ENCODE measurements at places on chromosomes 5 and 9.

DNA sequence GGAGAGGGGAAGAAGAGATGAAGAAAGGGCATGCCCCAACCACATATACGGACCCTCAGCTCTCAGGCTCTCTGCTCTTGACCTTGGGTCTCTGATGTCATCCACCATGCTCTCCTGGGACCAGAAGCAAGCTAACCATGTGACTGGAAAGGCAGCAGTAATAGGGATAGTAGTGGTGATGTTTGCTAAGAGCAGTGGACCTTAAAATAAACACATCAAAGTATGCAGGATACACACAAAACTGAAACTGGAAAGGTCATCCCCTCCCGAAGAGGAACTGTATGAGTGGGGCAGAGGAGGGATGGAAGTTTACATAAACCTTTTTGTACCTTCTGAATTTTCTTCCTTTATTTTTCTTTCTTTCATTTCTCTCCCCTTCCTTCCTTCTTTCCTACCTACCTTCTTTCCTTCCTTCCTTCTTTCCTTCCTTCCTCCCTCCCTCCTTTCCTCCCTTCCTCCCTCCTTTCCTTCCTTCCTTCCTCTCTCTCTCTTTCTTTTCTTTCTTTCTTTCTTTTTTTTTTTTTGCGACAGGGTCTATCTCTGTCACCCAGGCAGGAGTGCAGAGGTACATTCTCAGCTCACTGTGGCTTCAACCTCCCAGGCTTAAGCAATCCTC lies 8.1 kb upstream of the PTPN3 start:
- DNase-seq, result no peak

DNA sequence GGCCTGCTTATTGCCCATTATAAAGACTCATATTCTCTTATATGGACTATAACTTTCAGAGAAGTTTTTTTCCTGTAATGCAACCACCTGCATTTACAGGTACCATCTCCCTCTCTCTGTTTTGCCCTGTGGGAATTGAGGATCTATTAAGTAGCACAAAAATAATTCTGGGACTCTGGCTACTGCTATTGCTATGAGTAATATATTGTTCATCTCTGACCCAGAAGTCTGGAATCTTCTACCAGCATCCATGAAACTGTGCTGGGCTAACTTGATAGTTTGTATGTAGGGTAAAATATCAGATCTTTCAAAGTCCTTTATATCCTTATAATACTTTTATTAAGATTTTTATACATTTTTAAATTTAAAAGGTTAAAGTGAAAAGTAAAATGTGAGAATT lies 607.2 kb downstream of the EFNA5 start:
- DNase-seq, result no peak

DNA sequence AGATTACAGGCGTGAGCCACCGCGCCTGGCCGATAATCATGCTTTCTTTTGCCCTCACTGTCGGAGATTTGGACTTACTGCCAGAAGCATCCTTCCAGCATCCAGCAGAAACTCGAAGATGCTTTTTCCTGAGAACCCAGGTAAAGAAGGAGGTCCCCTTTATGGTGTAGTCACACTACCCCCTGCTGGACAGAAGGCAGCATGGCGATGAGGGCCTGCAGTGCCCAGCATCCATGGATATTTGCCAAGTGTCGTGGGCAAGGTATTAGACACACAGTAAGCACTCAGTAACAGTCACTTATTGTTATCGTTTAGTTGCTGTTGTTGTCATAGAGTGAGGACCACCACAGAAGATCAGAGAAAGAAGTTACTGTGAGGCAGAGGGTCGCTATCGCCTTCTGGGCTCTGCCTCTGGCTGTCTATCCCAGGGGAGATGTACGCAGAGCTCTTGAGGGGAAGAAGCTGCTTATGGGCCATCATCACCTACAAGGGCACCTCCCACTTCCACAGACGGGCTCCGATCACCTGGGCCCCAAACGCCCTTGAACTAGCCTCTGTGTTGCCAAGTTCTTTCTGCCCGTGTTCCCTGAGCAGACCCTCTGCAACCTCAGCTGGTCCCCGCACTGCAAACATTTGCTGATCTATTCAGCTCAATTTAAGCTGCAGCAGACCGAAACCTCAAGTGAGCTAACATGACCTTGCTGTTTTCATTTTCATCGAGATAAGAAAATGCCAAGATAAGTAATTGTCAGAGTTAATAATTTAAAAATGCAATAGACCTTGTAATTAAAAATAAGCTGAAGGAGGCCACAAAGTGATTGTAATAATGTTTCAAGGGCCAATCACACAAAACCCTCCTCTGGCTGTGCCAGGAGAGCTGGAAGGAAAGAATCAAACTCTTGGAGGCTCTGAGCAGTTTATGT lies 23.9 kb downstream of the C5orf15 start:
- peak; percentile 44 for DNase-seq

- no peak for DNase-seq
Measured at GRCh38 chr5:66080664-66081063, 63.4 kb upstream of the SREK1 start.

GRCh38 chr5:110916381-110917049 lies 155.0 kb upstream of the TSLP start:
- no peak for DNase-seq

GRCh38 chr5:116751684-116752083 lies 177.1 kb upstream of the SEMA6A start:
- no peak for DNase-seq

- DNase-seq, result no peak
Measured at GRCh38 chr9:15578714-15579113, 25.9 kb downstream of the CCDC171 start.

DNA sequence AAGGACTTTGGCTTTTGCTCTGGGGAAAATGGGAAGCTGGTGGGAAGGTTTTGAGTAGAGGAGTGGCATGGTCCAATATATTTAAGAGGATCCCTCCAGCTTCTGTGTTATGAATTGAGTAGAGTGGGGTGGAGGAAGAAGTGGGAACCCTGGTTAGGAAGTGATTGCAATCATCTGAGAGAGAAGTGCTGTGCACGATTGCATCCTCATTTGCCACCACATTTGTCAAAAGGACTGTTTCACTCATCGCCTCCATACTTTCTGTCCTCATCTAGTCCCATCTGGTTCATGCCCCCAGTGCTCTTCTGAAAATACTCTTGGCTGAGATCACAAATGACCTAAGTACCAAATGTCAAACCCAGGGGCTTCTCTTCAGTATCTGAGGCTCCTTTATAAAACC lies 192.1 kb downstream of the RAB3C start:
- DNase-seq, result no peak

DNA sequence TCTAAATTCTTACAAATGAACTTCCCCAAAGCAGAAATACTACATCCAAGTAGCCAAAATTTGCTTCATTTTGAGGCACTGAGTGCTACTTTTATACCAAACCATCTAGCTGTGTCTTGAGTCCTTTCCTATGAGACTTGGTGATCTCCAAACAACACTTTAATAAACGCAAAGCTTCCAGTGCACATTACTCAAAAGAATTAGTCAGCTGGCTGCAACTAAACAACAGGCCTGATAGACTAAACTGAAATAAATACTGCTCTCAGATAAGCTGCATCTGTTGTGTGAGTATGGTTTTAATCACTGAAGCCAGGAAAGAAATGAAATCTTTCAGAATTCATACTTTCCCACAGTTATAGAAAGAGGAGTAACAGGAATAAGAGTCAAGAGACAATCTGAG lies 80.3 kb downstream of the VCAN start:
- DNase-seq, result no peak

GRCh38 chr5:66989286-66989685 lies 207.3 kb downstream of the CD180 start:
- DNase-seq, result no peak

- DNase-seq, result no peak
Measured at GRCh38 chr5:29702875-29703274, 1490.6 kb upstream of the CDH6 start.

- no peak for DNase-seq
Measured at GRCh38 chr9:106885451-106885850, 22.5 kb downstream of the ZNF462 start.

GRCh38 chr5:63400079-63400478 lies 562.2 kb downstream of the HTR1A start:
- no peak for DNase-seq

DNA sequence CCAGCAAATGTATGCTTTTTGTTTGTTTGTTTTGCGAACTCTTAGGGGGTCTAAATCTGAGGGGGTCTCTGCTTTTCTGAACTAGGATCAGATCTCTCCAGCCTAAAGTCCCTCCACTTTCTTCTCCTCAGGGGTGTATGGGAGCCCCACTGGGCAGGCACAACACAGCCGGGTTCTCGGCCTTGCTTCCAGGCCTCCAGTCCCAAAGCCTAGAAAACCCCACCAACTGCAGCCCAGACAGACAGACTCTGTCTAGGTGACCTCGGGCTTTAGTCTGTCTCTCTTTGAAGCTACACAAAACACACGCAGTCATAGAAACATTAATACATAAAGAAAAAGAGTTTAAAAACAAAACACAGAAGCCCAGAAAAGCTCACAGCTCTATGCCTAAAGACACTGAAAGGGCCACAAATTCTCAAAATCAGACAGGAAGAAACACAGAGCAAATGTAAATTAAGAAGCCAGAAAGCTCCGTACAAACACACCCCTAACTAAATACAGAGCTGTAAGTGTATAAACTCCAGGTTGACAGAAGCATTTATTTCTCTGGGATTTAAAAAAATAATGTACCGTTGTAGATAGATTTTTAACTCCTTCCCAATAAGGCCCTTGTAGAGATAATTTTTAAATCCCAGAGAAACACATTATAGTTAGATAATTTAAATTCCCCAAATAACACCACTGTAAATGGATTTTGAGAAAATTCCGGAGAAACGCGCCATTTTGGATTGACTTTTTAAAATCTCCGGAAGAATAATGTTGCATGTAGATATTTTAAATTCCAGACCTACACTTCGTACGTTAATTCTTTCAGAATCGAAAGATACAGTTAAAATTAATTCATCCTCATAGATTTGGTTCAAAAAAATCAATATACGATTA lies 2.0 kb downstream of the PITX1 start:
- no peak for DNase-seq

DNA sequence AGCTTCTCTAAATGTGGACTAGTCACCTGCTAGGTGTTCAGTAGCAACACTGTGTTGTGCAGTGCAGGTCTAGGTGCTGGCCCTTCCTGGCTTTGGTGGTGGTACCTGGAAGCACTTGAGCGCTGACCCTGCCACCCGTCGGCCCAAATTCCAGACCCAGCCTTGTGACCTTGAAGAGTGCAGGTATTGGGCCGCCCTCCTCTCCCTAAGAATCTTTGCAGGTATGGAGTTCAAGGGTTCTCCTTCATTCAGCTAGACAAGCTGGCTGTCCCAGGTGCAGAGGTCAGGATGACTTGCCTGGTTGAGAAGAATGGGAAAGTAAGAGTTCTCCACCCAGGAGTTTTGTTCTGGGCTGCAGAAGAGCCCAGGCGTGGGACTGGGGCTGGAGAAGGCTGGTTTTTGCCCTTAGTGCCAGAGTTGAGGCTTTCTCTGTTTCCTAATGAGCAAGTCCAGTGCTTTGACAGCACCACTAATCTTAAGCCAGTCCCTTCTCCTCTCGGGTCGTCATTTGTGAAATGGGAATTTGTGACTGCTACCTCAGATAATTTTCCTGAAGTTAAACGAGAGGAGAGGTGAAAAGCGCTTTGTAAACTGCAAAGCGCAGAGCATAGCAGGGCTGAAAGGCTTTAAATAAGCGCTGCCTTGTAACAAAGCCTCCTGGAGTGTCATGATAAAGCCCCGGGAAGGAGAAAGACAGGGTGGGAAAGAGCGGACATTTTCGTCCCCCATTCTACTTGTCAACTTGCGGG lies 4.0 kb downstream of the FOXE1 start:
- no peak for DNase-seq

GRCh38 chr5:76425928-76426804 lies 23.1 kb downstream of the IQGAP2 start:
- DNase-seq, result no peak

DNA sequence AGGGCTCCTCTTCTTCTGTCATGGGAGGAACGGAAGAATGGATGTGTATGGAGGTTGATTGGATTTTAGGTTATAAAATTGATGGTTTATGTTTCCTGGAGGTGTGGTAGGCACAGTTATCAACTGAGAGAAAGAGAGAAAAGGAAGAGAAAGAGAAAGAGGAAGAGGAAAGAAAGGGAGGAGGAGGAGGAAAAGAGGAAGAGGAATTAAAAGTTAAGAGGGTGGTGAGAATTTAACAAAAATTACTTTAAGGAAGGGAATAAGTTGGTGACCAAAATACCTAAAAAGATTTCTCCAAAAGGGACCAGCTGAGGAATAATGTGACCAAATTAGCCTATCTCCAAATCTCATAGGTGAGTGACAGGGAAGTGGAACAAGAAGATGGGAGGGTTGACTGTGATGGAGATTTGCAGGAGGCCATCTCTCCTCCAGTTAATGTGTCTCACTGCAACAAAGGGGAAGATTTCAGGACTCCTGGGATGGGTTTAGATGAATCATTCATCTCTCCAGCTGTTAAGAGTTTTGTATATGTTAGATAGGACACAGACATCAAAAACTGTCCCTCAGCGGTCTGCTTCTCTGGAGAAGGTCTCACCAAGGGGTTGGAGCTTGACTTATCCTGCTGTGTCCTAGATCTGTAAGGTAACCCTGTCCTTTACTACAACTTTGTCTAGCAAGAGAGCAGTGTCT lies 76.0 kb upstream of the TMC1 start:
- DNase-seq, result no peak

GRCh38 chr9:35114840-35115628 lies 628 bp downstream of the ATOSB start:
- no peak for DNase-seq

- peak; percentile 51 for DNase-seq
Measured at GRCh38 chr5:149837680-149838269, 106.8 kb downstream of the PDE6A start.

DNA sequence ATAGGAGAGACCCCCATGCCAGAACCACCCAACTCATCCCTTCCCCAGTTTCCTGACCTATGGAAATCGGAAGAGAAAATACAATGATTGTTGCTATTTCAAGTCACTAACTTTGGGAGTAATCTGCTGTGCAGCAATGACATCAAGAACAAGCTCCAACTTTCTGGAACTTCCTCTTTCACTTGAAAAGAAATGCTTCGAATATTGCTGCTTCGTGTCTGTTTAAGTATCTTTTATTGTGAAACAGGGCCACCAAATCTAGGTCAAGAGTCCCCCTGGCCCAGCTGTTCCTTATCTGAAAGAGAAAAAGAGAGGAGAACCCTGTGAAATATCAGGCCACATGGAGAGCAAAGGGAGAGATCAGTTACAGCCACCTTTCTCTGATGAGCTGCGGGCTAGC lies 59.4 kb upstream of the DNAH5 start:
- DNase-seq, result no peak
